LoVo (cell line): ENCODE measurements at places on chromosomes 3 and 15.

GRCh38 chr15:78179286-78179840 lies 30.2 kb downstream of the IDH3A start:
- DNase-seq = no peak

DNA sequence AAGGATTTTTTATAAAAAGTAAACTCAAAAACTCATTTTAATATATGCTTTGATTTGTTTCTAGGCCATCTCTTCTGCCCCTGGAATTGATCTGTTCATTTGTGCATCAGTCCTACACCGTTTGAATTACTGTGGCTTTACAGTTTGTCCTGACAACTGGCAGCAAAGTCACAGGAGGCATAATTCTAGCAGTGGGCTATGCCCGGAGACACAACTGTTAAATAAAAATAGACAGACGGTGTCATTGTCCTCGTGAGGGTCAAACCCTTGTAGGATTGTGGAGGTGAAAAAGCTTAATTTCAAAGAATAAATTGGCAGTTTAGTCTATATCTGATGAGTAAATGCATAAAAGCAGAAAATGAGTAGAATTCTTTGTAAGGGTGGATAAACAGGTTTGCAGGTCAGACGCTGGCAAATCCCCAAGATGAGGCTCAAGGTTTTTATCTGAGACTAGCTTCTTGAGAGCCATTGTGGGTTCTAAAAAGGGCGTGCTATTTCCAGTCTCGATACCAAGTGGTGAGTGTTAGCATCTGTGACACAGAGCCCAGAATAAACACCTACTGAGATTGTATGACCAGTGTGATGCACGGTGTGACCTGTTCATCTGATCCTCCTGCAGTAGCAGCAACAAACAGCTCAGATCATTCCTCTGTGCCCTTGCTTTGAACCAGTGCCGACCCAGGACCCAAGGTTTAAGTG lies 51.5 kb upstream of the SLCO3A1 start:
- DNase-seq = no peak

DNA sequence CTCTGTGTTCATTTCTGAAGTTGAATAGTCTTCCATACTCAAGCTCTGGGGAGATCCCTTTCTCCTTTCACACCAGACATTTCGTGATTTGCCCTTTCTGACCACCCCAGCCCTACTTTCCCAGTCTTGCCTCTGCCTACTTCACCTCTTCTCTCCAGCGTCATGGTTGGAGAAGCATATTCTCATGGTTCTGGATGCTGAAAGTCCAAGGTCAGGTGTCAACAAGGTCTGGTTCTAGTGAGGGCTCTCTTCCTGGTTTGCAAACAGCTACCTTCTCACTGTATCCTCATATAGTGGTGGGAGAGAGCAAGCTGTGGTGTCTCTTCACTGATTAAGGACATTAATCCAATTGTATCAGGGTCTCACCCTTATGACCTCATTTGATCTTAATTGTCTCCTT lies 169.4 kb downstream of the IGF1R start:
- DNase-seq = no peak

GRCh38 chr3:66812136-66812535 lies 186.0 kb upstream of the KBTBD8 start:
- DNase-seq = no peak

DNA sequence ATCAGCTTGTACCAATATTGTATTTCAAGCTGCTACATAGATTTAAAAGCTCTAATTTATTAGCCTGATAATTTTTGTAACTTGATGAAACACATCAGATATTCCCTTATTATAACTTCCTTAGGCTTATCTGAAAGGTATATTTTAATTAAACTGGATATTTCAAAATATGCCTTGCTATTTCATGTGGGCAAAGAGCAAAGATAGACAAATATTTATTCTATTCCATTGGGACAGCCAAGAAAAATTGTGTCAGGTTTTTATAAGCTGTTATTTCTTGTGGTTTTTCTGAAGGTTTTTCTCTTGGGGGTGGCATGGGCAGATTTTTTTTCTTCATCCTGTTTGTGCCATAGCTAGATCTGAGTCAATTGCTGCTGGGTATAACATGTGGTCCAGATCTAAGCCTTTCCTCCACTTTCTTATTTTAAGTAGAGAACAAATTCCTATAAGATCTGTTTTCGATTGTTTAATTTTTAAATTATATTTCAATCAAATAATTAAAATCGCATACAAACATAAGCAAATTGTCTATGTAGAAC lies 249.5 kb downstream of the NAALADL2 start:
- DNase-seq = no peak

- DNase-seq = no peak
Observed at GRCh38 chr15:87661454-87662355, 594.8 kb downstream of the NTRK3 start.

DNA sequence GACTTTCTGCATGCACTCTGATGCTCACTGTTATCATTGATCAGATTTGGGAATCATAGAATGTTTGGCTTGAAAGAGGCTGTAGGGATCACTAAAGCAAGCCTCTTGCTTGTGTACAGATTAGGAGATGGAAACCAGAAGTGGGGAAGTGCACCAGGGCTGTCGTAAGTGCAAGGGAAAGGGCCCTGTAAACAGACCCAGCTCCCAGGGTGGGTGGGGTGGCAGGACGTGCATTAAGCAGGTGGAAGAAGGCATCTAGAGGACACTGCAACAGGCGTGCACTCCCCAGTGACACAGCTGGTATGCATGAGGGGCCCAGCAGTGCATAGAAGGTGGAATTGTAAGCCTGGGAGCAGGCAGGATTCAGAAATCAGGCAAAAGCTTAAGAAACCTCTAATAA lies 58.0 kb upstream of the SLC7A14 start:
- no peak for DNase-seq

GRCh38 chr3:127822682-127823425 lies 539 bp upstream of the MGLL start:
- DNase-seq = no peak

DNA sequence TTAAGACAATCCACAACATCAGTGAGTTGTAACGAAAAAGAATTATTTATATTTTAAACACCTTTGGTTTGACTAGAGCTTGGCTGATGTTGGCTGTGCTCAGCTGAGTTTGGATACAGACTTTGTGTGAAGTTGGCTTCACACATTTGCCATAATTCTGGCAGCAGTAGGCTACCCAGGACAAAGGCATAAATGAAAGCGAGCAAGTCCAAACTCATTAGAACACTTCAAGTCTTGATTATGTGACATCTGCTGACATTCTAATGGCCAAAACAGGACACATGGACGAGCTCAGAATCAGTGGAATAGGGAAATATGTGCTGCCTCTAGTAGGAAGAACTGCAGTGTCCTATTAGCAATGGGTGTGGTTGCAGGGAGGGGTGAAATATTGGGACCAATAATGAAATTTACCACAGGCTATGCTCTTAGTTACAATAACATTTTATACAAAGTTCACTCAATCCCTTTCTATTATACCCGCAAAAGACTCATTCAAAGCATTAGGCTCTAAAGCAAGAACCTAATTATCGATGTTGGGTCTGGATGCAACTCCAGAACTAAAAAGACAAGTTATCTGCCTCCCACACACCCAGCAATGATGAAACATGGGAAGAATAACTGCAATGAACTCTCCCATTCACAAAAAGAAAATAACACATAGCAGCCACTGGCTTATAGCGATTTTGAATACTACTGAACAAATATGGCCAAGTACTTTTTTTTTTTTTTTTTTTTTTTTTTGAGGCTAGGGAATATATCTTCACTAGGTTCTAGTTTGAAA lies 493.9 kb upstream of the RASGRP1 start:
- DNase-seq = no peak

DNA sequence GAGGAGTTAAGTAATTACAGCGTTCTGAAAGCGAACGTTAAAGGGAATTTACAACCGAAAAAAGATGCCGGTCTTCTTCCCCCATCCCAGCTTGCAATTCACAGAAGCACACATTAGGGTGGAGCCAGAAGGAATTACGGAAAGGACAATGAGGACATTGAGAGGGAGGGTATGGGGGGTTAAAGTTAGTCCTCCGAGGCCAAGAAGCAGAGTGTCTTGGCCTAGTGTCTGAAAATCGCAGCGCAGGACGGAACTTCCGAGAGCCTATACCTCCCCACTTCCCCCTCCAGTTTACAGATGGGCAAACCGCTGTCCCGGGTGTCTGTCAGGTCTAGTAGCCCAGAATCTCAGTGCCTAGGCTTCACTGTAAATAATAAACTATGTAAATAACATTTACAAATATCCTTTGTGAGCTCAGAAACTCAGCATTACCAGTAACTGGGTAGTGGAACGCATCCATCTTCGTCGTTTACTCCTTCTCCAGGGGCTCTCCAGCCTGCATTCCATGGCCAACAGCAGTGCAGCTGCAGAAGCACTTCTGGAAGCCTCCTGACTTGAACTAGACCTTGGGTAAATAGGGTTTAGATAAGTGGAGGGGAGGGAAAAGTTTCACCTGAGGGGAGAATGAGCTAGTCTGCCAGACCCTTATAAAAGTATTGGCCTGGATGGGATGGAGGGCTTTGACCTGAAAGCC lies 922 bp downstream of the ADPRH start:
- no peak for DNase-seq
